Hypothalamus (tissue), 51 donors: ENCODE measurements at places on chromosomes 11 and 22.

DNA sequence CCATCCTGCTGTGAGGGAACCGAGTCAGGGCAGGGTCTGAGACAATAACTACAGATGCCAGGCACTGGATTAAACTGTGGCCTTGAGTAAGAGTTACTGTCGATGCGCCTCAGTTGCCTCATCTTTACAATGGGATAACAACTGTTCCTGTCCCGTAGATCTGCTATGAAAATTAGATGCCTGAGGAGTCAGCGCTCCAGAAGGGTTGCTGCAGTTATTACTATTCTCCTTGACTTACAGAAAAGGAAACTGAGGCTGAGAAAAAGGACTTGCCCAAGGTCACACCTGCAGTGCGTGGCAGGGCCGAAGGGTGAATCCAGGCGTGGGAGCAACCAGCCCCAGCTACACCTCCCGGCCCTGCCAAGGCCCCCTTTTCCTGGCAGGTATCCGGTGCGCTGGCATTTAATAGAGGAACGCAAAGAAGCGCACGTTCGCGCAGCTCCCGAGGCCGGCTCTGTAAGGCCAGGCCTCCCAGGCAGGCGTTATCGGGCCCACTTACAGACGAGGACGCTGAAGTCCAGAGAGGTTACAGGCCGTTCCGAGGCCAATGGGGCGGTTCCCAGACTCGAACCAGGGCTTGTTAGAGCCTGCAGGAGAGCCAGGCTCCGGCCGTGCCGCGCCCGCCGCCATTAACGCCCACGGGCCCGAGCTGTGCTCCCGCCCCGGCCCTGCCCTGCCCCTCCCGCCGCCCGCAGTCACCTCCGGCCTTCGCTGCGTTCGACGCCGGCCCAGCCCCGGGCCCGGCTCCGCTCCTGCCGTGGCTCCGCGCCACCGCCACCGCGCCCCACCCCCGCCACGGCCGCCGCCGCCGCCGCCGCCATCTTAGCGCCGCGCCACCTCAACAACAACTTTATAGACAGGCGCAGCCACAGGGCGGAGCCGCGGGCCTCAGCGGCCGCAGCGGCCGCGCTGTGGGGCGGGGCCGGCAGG lies at the start of gene C11orf68:
Gene C11orf68 (minus strand): TSS at position 852 of the 930 bp plus-strand sequence. CDS start 31 bp downstream, at position 821.
- DNase-seq = no peak

- no peak for DNase-seq
These were observed 1071.2 kb downstream of the BRD1 start for GRCh38 chr22:48756146-48757111.

- DNase-seq = no peak
These were observed 7.2 kb downstream of the IRAG1 start for GRCh38 chr11:10686311-10686710.

DNA sequence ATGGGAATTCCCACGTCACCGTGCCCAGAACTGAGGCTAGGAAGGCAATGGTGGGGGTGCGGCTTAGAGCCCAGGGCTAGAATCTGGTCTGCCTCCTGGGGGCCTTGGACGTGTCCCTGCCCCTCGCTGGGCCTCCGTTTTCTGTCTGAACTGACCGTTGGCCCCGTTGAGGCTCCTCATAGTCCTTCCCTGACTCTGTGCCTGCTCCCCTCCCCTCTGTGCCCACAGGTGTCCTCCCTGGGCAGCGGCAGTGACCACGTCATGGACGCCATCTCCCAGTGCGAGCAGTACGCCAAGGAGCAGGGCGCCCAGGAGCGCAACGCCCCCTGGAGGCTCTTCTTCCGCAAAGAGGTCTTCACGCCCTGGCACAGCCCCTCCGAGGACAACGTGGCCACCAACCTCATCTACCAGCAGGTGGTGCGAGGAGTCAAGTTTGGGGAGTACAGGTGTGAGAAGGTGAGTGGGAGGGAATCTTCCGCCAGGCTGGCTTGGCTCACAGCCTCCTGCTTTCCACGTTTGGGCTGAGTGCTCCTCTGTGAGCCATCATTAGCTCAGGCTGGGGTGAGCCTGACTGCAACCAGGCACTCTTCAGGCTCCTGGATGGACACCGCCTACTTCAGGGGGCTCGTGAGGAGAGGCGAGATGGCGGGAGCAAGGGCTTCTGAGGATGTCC lies 63.9 kb downstream of the MYO7A start:
- DNase-seq = no peak

- DNase-seq = no peak
These were observed 79.4 kb downstream of the TMPRSS5 start for GRCh38 chr11:113626736-113627135.
